Left ventricle myocardium inferior (tissue), 1 donor: ENCODE measurements at places on chromosomes 13 and 19.

DNA sequence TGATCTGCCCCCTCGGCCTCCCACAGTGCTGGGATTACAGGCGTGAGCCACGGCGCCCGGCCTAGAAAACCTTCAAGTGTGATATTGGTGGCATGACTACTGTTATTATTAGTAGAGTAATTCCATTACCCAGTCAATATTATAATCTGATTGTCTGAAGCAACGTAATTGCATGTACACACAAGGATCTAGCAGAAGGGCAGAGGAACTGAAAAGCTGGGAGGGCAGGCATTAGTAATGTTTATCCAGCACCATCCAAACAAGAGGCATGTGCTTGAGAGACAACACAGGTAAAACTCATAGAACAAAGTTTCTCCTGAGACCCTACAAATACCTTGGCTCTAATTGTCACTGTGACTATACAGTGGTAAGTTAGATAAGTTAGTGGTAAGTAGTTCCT is 56.2 kb upstream of the ITM2B start:
- no peak for DNase-seq

DNA sequence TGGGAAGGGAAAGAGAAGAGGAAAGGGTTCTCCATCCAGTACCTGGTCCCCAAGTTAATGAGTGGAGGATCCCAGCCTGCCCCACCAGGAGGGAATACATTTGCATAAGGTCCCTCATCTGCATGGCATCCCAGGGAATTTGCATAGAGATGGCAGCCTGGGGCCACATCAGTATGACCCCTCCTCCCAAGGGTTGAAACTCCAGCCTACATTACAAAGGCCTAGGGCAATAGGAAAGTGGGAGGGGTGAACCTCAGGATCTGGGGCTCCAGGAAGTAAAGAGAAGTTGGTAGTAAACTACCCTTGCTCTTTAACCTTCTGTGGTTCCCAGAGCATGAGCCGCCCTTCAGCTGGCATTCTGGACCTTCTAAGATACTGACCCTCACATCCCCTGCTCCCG is 6.8 kb upstream of the NECTIN2 start:
- no peak for DNase-seq

DNA sequence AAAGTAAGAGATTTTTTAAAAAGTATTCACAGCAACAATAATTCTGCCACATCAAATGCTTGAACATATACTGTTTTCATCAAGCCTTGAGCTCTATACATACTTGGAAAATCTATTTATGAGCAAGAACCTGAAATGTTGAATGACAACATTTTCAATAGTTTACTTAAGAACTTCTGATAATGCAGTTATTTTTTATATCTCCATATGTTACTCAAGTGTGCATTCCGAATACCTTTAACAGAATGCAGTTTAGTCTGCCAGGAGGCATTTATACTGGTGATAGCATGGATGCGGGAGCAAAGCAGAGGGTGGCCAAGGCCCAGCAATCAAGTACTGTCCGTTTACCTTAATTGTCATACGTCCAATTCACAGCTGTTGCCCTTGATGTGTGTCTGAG is 589.5 kb downstream of the KCTD12 start:
- no peak for DNase-seq

DNA sequence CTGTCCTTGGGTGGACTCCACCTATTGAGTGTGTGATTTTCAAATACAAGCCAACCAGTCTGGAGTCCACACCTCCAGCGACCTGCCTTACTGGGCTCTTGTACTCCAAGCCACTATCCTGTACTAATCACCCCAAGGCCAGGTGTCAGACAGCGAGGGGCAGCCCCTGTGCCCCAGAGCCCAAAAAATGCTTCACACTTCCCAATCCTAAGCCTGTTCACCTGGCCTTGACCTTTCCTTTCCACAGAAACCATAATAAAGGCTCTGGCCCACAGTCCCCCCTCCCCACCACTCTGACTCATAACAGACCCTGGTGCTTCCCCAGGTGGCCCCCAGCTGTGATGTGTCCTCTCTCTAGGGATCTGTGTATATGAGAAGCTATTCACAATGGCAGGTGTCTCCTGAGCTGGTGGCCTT is 3.9 kb downstream of the CD209 start:
- no peak for DNase-seq

- no peak for DNase-seq
Observed at GRCh38 chr19:53007200-53007599, 6.5 kb upstream of the ERVV-1 start.

- DNase-seq = no peak
Observed at GRCh38 chr19:33860312-33861090, 63.8 kb downstream of the KCTD15 start.

DNA sequence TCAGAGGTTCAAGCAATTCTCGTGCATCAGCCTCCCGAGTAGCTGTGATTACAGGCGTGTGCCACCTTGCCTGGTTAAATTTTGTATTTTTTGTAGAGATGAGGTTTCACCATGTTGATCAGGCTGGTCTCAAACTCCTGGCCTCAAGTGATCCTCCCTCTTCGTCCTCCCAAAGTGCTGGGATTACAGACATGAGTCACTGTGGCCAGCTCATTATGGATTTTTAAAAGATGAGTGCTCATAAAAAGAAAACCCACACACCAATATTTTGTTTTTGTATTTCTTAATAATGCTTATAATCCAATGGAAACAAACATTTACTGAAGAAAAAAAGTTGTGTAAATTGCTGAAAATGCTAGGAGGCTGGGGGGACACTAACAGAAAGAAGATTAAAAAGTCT is 5.0 kb upstream of the MICU2 start:
- no peak for DNase-seq

DNA sequence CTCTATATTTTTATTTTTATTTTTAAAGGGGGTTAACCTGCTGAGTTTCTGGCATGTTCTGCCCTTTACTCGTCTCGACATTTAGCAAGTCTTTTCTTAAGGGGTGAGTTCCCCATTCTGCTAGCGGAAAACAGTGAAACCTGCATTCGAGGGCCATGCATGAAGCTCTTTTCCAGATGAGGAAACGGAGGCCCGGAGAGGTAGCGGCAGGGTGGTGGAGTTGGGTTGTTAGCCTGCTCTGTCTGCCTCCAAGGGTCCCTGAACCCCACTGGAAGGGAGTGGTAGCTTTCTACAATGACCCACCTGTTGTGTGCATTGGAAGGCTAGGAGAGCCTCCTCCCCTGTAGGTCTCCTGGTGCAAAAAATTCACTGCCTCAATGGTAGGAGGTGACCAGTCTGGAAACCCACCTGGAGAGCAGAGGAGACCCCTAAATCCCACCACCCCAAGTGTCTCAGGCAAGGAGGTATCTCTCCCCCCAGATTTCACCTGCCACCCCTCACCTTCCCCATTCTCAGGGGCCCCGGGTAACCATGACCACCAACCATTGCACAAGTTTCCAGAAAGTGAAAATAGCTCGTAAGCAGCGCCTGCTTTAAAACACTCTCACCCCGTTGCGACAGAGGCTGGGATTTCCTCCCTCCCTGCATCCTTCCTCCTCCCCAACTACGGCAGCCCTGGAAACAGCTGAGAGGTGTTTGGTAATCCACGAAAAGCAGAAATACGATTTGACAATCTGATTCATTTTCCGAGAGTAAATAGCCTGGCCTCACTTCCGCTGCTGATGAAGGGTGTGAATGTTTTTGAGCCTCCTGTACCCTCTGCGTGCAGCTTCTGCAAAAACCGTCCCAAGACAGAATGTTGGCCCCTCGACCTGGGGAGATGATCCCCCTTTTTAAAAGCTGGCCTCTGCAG is 3.5 kb downstream of the KLF2 start:
- peak; percentile 79 for DNase-seq

DNA sequence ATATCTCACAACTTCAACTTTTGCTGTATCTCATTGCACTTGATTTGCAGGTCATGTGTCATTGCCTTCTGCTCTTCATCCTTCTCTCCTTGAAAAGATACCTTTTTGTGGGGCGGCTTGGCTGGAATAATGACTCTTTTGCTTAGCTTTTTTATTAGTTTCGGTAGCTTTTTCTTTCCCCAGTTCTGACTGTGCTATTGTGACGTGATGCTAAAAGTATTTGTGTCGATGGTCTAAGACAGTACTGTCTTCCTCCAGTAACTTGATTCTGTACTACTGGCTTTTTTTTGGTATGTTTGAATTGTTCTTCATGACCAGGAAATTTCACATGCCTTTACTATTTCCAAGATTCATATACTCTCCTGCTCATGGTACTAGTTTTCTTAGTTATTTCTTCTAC is 63.1 kb downstream of the SLITRK1 start:
- DNase-seq = no peak

DNA sequence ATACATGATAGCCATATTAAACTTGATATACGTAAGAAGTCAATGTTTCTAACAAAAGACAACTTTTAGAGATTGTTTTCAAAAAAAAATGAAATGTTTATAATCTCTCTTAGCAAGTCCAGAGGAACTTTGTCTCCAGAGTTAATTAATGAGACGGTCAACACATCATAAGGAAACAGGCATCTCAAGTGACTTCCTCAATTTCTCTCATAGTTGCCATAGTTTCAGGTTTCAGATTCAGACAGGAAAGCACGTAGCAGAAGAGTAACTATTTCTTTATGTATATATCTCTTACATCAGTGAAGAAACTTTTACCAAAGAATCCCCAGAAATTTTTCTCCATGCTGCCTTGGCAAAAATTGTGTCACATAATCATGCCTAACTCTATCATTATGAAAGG is 159.6 kb upstream of the ATXN8OS start:
- DNase-seq = no peak

- no peak for DNase-seq
Observed at GRCh38 chr13:23810685-23811240, 78.4 kb downstream of the MIPEP start.

DNA sequence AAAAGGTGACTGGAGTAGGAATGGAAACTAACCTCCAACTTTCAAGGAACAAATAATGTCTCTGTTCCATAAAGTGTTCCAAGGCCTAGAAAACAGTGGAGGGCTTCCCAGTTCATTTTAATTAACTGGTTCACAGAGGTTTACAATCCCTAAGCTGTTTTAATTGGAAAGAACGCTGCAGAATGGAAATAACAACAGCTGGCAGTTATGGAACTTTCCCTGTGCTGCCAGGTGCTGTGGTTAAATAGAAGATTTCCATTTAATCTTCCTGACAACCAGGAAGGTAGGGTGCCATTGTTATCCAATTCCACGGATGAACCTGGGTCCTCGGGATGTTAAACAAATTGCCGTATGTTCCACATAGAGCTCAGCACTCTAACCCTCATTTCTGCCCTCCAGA is 22.2 kb upstream of the PEG3 start:
- no peak for DNase-seq

DNA sequence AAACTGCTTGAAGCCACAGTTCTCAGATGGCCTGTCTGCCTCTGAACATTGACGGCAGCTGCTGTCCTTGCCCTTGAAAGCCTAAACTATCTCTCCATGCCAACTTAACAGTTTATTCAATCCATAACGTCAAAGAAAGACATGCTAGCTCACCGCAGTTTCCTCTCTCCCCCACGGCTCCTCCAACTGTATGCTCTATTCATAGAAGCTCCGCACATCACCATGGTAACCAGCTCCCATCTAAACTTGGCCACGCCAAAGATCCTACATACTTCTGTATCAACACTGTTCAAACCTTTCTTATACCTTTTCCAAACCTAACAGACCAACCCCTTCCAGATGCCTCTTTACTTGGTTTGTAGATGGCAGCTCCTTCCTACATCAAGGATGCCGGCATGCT is 48.6 kb downstream of the ZNF91 start:
- no peak for DNase-seq

DNA sequence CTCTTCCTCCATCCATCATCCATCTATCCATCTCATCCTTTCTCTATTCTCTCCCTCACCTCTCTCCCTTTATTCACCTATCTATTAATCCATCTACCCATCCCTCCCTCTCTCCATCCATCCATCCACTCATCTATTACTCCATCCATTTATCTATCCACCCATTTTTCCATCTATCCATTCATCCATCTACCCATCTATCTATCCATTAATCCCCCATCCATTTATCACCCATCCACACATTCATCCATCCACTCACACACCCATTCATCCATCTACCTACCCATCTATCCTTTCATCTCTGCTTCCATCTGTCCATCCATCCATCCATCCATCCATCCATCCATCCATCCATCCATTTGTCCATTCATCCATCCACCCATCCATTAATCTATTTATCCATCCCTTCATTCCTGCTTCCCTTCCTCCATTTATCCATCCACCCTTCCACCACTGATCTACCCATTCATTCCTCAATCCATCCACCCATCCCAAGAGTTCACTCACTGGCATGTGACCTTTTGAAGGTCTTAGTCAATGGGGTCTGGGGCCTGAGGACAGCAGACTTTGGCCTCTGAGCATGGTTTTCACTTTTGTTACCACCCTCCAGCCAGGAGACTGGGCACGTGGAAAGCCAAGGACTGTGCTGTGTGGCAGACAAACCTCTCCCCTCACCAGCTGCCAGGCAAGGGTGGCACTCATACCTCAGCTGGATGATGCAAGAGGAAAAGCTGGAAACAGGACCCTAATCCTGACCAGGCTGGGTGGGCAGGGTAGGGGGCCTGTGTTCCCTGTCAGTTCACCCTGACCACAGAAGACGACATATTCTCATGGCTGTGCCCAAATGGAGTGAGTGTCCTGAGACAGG is 126.7 kb downstream of the URI1 start:
- DNase-seq = no peak

DNA sequence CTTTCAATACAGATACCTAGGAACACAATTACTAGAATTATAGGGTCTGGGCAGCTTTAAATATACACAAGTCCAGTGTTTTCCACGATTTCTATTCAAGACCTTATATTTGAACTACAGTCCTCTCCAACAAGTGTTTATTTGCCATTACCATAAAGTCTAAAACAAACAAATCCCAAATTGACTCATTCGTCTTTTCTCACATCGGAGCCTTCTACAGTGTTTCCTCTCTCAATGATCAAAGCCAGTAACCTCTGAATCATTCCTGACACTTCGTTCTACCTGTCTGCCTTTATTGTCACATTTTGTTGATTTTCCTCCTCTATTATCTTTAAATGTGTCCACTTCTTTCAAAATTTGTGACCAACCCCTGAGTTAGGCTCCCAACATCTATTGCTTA is 1356.5 kb upstream of the SLC10A2 start:
- DNase-seq = no peak

DNA sequence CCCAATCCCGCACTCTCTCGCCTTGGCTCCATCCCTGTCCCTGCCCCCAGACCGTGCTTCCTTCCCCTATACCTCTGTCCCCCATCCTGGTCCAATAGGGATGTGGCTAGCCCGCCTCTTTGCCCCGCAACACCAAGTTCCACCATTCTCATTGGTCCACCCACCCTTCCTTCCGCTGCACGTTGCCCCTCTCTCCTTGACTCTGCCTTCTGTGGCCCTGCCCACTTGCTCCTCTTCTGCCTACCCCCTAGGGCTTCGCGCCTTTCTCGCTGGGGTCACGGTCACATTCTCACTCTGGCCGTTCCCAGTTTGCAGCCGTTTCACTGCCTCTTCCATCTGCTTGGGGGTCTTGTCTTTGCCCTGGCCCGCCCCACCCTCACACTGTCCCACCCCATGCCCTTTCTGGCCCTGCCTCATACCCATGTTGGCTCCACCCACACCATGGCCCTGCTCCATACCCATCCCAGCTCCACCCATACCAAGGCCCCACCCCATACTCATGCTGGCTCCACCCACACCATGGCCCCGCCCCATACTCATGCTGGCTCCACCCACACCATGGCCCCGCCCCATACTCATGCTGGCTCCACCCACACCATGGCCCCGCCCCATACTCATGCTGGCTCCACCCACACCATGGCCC is 4.5 kb upstream of the ARHGAP45 start:
- DNase-seq = no peak
